Panc1 (cell line): ENCODE measurements at places on chromosomes 7 and 10. TPM values are rescaled to one million over a fixed set of nuclear protein-coding genes. Genes with fewer than 3 reads are reported as not detected.

- H3K36me3 ChIP-seq, result no peaks in the 10 kb centered on the region; the same call in 1 of the 2 replicates
- no peak overlapping the region for H3K4me3 ChIP-seq
- H3K27me3 ChIP-seq, result no peaks in the 10 kb centered on the region
- DNase-seq, result no peak
- H3K4me1 ChIP-seq, result peaks cover 27% of the 10 kb centered on the region
Observed at GRCh38 chr10:71852355-71852937, 1.4 kb upstream of the PSAP start.

- no peaks in the 10 kb centered on the region for H3K4me1 ChIP-seq
- no peak overlapping the region for H3K4me3 ChIP-seq
- no peaks in the 10 kb centered on the region; the same call in 1 of the 2 replicates for H3K36me3 ChIP-seq
- no peaks in the 10 kb centered on the region for H3K27me3 ChIP-seq
- DNase-seq, result no peak
Observed at GRCh38 chr7:15334536-15335263, 227.1 kb downstream of the AGMO start.

DNA sequence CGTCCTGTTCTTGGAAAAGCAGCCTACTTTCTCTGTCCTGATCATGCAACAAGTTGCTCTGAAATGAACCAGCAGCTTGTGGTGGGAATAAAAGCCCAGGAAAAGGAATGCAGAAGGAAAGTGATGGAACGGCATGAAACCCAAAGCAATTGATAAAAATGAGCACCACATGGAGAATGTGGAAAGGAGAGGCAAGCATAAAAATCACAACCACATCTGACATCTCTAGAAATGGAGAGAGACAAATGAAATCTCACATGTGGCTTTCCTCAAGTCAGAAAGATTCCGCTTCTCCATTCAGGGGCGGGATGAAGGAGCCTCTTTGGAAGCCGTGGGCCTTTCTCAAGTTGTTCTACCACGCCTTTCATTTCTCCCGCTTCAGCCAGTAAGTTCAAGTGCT is 631.7 kb upstream of the GALNT17 start:
- H3K36me3 ChIP-seq, result no peaks in the 10 kb centered on the region
- no peak for DNase-seq
- H3K27ac ChIP-seq, result no peak overlapping the region
- H3K27me3 ChIP-seq, result no peaks in the 10 kb centered on the region

DNA sequence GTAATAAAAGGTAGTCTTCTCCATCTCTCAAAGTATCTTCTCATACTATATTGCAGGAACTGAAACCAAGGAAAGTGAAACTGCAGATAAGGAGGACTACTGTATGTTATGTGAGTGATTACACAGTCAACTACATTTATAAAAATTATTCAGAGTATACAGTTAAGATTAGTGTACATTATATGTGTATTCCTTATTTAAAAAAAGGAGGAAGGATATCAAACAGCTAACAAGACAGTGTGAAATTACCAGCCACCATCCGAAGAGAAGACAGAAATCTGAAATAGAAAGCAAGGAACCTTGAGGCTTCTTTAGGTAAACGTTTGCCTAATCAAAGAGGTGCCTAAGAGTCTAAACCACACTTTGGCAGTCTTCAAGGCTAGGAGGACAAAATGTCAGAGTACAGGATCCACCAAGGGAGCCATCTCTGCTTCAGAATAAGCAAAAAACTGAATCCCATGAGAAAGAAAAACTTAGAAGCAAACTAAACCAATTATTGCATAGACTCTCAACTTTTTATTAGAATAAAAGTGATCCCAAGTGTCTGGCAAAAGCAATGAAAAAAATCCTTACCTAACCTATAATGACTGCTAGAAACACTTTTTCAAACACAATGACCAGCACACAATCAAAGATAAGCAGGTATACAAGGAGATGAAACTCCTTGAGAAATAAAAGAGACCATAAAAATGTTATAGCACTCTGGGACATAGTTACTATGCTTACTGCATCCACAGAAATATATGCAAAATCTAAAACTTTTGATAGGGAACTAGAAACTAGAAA is 6.4 kb downstream of the USP6NL start:
- no peak for DNase-seq
- H3K36me3 ChIP-seq, result no peaks in the 10 kb centered on the region
- no peak overlapping the region for H3K27ac ChIP-seq
- H3K4me1 ChIP-seq, result peaks cover 42% of the 10 kb centered on the region

- no peak overlapping the region for H3K4me3 ChIP-seq
- H3K27ac ChIP-seq, result no peak overlapping the region
- H3K4me1 ChIP-seq, result no peaks in the 10 kb centered on the region
- no peaks in the 10 kb centered on the region for H3K36me3 ChIP-seq
Observed at GRCh38 chr10:46094931-46095750, 49.1 kb upstream of the MSMB start.

DNA sequence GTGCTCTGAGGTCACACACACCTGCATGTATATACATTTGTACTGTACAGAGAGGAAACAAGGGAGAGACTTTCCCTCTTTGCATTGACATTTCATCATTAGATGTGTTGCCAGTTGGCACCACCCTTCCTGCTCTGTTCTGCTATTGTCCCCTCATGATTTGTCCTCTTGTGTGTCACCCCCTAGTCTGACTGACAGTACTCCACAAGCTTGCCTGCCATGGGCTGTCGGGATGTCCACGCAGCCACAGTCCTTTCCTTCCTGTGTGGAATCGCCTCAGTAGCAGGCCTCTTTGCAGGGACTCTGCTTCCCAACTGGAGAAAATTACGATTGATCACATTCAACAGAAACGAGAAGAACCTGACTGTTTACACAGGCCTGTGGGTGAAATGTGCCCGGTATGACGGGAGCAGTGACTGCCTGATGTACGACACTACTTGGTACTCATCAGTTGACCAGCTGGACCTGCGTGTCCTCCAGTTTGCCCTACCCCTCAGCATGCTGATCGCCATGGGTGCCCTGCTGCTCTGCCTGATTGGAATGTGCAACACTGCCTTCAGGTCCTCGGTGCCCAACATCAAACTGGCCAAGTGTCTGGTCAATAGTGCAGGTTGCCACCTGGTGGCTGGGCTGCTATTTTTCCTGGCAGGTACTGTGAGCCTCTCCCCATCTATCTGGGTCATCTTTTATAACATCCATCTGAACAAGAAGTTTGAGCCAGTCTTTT is 9.4 kb downstream of the CLDN12 start:
- DNase-seq, result no peak
- H3K4me1 ChIP-seq, result no peaks in the 10 kb centered on the region
- peaks cover 4% of the 10 kb centered on the region for H3K36me3 ChIP-seq

DNA sequence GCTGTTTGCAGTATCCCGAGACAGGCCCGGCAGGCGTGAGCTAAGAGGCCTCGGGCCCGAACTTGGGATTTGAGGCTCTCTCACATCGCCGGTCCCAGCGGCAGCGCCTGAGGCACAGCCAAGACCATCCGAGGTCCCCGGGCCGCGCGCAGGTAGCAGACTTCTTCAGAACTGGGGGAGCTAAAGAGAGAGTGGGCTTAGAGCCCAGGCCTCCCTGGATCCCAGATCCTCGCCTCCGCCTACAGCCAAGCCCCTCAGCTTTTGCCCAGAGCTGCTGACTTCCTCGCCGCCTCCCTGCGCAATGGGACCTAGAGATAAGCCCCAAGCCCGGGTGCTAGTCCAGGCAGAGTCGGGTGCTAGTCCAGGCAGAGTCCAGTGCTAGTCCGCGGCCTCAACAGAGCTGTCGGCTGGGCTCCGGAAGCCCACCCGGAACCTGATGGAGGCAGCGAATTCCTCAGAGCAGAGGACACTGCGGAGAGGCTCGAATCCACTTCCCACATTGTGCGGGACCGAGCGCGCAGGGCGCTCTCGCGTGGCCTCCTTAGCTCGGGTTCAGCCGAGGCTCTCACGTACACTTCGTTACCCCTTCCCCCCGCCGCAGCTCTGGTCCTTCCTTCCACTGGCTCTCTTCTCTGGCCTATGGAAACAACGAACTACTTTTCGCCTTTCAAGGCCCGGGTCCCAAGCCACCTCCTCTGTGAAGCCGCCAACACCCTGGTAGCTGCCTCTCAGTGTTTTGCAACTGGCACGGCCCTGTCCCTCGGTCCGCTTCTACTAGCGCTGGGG is 5.8 kb downstream of the LBX1 start:
- H3K4me3 ChIP-seq, result no peak overlapping the region
- no peak for DNase-seq
- H3K27me3 ChIP-seq, result peaks cover 19% of the 10 kb centered on the region; the same call in 1 of the 2 replicates
- no peak overlapping the region for H3K27ac ChIP-seq
- H3K4me1 ChIP-seq, result no peaks in the 10 kb centered on the region; the same call in none of the 2 replicates
- no peaks in the 10 kb centered on the region for H3K36me3 ChIP-seq

DNA sequence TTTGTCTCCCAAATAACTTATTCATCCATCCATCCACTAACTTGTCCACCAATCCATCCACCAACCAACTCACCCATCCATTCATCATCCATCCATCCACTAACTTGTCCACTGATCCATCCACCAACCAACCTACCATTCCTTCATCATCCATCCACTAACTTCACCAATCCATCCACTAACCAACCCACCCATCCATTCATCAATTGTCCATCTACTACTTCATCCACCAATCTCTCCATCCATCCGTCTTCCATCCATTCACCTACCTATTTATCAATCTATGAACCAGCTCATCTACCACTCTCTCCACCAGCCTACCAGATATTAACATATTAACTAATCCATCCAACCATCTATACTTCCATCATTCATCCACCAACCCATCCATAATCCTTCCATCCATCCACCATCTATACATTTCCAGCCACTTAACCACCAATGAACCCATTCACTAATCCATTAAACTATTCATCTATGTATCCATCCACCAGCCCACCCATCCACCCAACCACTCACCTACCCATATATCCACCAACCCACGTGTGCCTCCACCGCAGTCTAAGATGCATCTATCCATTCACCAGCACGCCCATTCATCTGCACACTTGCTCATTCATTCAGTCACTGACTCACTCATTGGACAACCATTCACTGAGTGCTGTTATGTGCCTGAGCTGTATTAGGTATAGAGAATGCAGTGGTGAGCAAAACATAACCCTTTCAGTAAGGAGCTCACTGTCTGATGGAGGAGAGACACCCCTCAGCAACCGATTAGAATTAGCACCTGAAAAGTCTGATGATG is 19.8 kb upstream of the TBL2 start:
- DNase-seq, result no peak
- H3K4me1 ChIP-seq, result no peaks in the 10 kb centered on the region; the same call in 1 of the 2 replicates
- H3K27ac ChIP-seq, result no peak overlapping the region
- no peak overlapping the region for H3K4me3 ChIP-seq
- no peaks in the 10 kb centered on the region for H3K36me3 ChIP-seq

- H3K36me3 ChIP-seq, result no peaks in the 10 kb centered on the region
- H3K27ac ChIP-seq, result no peak overlapping the region
- H3K4me3 ChIP-seq, result no peak overlapping the region
- no peak for DNase-seq
- no peaks in the 10 kb centered on the region for H3K4me1 ChIP-seq
- no peaks in the 10 kb centered on the region for H3K27me3 ChIP-seq
Observed at GRCh38 chr7:117929237-117929636, 56.0 kb upstream of the CTTNBP2 start.

GRCh38 chr10:103720328-103720963 is 134.9 kb downstream of the SH3PXD2A start:
- no peak overlapping the region for H3K27ac ChIP-seq
- no peaks in the 10 kb centered on the region for H3K4me1 ChIP-seq
- H3K4me3 ChIP-seq, result no peak overlapping the region
- DNase-seq, result no peak
- H3K27me3 ChIP-seq, result no peaks in the 10 kb centered on the region

DNA sequence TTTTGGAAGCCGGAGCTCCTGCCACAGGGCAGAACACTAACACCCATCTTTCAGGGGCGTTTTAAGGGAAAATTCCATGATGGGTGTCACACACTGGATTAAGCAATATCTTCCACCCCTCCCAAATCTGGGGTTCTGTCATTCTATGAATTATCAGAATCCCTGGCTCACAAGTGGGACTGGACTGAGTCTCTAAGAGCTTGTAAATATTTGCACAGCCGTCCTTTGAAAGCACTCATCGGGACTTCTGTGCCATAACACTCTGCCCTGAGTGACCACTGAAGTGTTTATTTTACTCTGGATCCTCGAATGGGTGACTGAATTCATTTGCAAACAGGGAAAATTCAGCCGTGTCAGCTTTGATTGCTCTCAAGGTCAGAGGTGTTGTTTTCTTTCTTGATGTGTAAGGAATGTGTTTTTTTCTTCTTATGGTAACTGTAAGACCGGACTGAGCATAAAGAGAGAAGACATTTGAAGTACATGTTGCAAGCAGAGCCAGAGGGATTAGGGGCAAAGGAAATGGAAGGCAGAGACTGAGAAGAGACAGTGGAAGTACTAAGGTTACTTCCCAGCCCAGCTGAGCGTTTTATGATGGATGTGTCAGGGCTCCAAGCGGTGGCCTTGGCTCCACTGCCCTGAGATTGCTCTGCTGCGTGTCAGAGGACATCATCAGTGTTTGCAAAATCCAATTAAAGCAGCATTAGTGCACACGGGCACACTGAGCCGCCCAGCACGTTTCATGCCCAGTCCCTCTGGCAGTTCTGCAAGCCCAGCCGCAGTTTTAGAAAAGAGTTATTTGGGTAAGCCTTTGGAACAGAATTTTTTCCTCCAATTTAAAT is 17.7 kb upstream of the GTPBP4 start:
- no peak overlapping the region for H3K27ac ChIP-seq
- no peaks in the 10 kb centered on the region for H3K27me3 ChIP-seq
- H3K4me1 ChIP-seq, result no peaks in the 10 kb centered on the region
- DNase-seq, result no peak
- H3K4me3 ChIP-seq, result no peak overlapping the region

ADAMTS14 gene
- total RNA-seq, result 0.67 TPM

PRKCQ gene
- total RNA-seq, result 0.23 TPM

NANOS1 gene
- total RNA-seq, result 18.0 TPM

GUSB gene
- 47.4 TPM for total RNA-seq

OR2A25 gene
- total RNA-seq, result not detected
